ENCODE measurements at places on chromosomes 5 and 9. TPM values are rescaled to one million over a fixed set of nuclear protein-coding genes. Genes with fewer than 3 reads are reported as not detected.

- no peak for DNase-seq
Measured at GRCh38 chr5:119340597-119341218, 15.1 kb upstream of the TNFAIP8 start.

- no peak for DNase-seq
Measured at GRCh38 chr9:105375323-105375722, 72.5 kb upstream of the FSD1L start.

MARCOL gene
- total RNA-seq = not detected

DNA sequence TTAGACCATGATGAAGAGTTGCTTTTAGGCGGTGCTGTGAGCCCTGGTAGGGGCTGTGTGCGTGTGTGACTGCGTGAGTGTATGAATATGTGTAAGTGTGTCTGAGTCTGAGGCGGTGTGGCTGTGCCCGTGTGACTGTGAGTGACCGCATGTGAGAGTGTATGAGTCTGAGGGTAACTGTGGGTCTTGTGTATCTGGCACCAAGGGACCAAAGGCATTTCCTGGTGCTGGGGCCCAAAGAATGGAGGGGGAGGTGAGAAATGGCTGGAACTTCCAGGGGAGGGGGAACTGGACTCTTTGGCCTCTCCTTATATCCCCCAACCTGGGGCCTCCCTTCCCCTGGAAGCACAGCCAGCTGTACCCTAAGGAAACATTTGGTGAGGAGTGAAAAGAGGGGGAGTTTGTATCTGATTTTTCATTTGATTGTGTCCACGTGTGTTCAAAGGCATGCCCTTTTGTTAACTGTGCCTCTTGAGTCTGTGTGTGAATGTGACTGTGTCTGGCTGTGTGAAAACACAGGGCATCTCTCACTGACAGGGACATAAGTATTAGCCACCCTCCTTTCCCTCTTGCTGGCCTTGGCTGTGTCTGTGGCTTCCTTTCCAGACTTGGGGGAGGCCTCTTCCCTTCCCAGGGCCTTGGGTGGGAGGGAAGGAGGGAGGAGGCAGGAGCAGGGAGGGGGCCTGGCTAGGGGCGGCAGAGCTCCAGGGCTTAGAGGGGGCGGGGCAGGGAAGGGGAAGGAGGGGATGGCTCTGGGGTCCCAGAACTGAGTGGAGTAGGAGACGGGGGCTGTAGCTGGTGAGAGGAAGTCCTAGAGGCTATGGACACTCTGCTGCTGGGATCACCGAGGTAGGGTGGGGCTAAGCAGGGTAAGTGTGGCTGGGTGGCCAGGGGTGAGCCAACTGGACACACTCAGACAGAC, 1.4 kb downstream of the IL11RA start:
- no peak for DNase-seq

GRCh38 chr5:34053571-34054399, 10.8 kb upstream of the C1QTNF3 start:
- DNase-seq = no peak

DNA sequence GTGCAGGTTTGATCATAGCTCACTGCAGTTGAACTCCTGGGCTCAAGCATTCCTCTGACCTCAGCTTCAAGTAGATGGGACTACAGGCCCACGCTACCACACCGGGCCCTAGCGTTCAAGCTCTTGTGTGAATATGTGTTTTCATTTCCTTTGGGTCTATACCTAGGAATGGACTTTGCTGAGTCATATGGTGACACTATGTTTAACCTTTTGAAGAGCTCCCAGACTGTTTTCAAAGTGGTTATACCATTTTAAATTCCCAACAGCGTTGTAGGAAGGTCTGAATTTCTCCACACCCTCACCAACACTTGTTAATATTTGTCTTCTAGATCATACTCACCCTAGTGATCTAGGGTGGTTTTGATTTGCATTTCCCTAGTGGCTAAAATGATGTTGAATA, 33.5 kb downstream of the FAF2 start:
- no peak for DNase-seq

DNA sequence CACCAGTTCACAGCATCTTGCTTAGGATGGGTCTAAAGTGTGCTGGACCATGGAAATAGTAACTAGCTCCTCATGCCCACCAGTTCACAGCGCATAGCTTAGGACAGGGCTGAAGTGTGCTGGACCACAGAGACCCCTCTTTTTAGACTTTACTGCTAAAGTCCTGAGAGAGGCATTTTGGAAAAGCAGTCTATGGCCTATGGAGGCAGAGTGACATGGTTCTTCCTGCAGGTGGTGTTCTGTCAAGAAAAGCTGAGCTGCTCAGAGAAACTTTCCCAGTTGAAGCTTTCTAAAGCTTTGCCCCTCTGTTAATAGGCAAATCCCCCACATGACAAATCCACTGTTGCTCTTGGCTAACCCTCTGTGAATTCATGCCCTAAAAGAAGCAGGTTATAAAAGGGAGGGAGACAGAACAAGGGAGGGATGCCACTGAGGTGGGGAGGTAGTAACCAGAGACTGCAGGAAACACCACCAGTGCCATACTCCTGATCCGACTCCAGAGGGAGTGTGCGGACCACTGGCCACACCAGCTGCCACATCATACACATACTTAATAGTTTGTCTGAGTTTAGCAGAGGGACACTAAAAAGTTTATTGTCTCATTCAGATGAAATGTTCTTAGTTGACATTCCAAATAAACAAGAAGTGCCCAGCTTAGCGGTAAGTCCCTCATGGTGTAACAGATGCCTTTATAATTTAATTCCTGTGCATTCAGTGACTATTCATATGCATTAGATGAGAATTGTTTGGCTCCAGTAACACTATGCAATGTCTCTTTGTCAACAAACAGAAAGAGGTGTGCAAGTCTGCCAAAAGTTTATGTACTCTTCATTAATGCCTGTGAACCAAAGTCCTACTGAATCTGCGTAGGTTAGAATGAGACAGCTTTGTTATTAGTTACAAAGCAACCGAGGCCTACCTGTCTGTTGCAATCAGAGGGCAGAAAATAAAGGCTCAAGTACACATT, 236.2 kb upstream of the NFIL3 start:
- DNase-seq = no peak

Data from progenitor cell of endocrine pancreas (in vitro differentiated cells).